ENCODE measurements at places on chromosomes 1 and 21.

DNA sequence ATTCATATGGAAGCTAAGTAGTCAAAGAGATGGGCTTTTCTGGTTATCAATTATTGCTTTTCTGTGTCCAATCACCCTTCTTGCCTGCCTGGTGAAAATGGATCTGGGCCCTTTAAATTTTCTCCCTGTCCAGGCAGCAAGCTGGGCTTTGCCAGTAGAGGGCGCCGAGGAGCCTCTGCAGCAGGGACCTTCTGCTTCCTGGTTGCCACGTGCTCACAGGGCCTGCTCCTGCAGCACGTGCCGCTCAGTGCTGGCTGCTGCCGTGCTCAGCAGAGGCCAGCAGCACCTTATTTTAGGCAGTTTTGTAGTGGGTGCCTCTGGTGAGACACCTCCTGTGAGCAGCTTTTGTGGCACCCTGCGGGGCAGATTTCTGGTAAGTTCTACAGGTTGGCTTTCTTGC lies 4.0 kb downstream of the ACTL8 start:
- DNase-seq: no peak

DNA sequence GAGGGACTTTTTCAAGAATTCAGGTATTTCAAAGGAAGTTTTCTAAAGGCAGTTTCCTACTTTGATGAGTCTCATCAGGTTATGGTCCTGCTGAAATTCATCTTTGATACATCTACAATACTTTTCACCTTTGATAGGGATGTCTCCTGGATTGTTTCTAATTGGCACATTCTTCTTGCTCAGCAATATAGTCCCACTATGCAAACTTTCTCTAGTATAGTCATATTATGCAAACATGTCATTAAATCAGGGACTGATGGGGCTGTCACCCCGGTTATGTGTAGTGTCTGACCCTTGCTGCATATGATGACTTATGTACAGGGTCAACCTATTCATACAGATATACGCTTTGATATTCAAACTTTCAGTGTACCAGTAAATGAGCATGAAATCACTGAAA lies 379 bp upstream of the FCRL1 start:
- DNase-seq: no peak

DNA sequence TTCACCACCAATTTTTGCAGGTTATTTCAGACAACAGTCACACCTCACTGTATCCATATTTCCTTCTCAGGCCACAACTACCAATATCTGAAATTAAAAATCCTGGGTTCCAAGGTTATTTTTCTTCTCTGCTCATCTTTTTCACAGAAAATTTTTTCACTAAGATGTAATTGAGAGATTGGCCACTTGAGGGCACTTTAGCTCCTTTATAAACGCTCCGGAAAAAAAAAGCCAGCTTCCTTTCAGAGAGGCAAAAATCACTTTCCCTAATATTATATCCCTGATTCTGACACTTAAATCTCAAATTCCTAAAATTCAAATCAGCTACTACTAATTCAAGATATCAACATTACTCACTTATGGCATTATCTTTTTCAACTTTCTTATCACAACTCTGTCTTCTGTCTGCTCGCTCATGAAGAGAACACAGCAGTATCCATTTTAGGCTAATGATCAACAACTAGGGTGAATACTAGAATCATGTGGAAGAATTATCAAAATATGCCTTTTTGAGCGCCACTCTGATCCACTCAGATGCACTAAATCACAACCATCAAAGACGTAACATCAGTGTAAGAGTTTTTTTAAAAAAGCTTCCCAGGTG lies 101.4 kb upstream of the RGS1 start:
- DNase-seq: peak; percentile 31

DNA sequence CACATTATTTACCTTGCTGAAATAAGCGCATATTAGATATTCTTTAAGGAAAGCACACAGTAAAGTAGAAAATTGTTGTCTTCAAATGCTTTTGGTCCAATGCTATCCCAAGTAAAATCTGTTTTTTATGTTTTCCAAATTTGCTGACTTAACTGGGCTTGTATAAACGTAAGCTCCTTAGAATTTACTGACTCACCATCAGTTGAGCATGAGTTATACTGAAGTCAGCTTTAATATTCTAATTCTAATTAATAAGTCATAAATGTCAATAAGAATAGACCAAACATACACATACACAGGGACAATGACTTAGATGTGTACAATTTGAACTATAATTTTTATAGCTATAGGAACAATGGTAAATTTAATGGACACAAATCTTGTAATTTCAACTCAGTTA lies 319.2 kb downstream of the TPR start:
- no peak for DNase-seq

GRCh38 chr1:57357462-57357861 lies 66.4 kb downstream of the DAB1 start:
- no peak for DNase-seq

GRCh38 chr1:223443397-223443796 lies 50.2 kb downstream of the CCDC185 start:
- no peak for DNase-seq

GRCh38 chr1:245875581-245876261 lies 631.4 kb downstream of the SMYD3 start:
- no peak for DNase-seq

- no peak for DNase-seq
These were observed 38.5 kb upstream of the SGIP1 start for GRCh38 chr1:66495495-66495894.

- DNase-seq: peak; percentile 47
These were observed at the start of gene PTBP2 for GRCh38 chr1:96721416-96722160. PTBP2 (plus strand) TSS chr1:96721784; CDS start chr1:96721865, 81 bp downstream.

DNA sequence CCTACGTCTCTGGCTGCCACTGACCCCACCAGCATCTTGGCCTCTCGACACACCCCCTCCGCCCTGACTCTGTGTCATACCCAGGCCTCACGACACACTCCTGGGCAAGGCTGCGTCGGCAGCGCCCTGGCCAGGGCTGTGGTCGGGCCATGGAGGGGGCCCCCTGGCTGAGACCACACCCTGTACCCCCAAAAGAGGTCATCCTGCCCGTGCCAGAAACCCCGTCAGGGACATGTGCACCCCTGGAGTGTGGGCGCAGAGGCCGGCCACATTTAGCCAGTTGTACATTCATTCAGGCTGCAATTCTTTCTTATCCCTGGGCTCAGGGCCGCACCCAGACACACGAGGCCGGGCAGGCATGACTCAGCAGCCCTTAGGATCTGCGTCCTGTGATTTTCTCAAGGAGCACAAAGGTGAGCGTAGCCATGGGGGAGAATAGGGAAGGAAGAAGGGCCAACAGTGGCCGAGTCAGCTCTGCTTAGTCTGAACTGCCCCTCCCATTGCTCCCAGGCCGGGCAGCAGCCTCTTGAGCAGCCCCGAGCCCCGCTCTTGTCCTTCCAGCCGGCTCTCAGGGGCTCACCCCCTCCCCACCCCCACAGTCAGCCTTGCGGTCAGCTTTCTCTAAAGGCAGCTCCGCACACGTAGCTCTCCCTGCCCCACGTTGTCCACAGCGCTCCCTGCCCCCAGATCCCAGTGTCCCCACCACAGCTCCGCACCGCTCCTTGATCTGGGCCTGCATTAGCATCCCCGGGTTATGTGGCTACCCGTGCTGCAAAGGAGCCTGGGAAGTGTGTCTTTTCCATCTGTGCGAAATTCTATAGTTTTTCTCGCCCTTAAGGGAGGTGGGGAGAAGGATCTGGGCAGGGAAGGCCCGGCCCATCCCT lies 7.9 kb downstream of the CSTB start:
- no peak for DNase-seq

- DNase-seq: no peak
These were observed 1.6 kb upstream of the SHC1 start for GRCh38 chr1:154972213-154972516.

DNA sequence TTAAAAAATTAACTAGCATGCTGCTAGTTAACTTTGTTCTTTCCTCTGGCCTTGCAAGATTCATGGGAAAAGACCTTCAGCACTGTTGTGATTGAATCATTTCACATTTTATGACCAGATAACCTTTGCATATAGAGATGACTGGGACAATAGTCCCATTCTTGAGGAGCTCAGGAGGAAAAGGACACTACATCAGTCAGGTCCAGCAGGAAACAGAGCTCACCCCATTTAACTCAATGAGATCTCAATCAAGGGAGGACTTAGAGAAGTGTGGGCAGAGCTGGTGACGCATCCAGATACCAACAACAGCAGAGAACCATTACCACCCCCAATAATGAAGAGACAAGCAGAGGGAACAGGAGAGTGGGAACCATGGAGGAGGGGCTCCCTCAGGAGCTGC lies 109.4 kb upstream of the GUCA2B start:
- DNase-seq: no peak

DNA sequence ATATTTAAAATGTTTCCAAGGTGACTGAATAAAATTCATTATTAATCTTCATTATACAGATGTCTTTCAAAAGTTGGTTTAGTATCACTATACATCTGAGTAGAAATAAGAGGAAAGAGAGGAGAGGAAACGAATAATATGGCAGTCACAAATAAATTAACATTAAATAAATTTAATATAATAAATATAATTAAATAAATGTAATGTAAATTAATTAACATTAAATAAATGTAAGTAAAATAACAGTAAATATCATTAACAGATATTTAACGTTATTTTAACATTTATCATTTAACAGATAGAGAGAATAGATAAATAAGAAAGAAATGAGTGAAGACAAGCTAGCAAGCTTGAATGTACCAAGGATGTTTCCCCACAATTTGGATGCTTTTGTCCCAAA lies 592.7 kb downstream of the NEGR1 start:
- DNase-seq: no peak

DNA sequence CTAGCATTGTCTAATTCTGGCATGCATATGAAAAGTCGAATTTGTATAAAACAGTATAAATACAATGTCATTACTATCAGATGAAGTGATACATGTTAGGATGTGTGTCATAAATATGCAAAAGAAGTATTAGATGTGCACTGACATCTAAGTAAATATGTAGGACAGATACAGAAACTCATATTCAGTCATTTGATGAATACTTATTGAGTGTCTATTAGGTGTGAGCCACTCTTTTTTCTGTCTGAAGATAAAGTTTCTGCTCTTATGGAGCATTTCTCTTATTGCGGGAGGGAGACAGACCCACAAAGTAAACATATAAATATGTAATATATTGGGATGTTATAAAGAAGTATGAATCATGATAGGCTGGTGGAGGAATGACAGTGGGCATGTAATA lies 426.6 kb upstream of the B3GALT2 start:
- DNase-seq: no peak

DNA sequence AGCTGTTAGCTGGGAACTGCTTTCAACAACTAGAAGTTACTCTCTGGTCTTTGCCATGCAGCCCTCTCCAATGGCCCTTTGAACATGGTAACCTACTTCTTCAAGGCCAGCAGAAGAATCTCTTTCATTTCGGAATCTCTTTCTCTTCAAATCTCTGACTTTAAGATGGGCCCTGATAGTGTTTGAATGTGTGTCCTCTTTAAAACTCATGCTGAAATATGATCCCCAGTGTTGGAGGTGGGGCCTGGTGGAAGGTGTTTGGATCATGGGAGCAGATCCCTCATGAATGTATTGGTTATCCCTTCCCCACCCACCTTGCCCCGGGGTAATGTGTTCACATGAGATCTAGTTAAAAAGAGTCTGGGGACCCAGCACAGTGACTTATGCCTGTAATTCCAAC lies 54.5 kb upstream of the SOX13 start:
- DNase-seq: no peak

DNA sequence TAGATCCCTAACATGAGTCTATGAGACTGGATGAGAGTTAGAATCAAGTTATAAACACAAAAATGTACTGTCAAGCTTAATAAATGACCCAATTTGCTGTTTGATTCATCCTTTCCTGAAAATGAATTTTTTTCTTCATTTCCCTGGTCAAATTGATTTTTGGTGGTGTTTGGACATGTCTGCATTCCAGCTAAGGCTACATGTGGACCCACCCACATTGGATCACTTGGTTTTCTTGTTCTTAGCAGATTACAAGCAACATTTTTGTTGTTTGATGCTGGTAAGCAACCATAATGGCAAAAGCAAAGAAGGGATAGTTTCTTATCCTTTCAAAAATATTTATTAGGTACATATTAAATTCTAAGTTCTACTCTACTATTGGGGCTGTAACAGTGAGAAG lies 181.1 kb downstream of the NEK7 start:
- DNase-seq: no peak

DNA sequence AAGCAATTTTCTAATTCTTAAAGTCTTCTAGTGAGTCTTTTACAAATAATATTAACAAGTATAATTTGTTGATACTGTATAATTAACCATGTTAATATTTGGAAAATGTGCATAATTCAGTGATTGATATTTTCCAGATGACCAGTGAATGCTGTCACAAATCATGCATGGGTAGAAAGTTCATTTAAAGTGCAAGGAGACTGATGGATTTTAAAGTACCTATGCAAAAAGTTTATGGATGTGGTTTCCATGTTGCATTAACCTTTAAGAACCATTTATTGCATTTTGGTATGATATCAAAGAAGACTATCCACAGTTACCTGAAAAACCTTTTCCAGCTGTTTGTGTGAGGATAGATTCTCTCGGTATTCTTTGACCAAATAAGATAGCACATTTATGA lies 23.2 kb downstream of the CDC73 start:
- no peak for DNase-seq

DNA sequence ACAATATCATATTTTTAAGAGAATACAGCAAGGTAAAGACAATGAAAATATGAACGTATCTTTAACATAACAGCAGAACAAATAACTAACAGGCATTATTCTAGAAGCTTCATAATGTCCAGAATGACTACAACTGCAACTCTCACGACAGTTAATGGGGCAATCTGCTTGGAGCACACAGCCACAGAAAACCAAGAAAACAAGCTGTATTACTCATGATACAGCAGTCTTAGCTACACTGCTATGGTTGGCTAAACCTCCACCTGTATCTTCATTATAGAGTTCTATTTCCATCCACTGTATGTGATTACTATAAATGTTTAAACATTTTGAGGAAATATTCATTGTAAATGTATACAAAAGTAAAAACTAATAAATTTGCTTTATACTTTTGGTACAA lies 139.9 kb downstream of the DPYD start:
- DNase-seq: no peak

DNA sequence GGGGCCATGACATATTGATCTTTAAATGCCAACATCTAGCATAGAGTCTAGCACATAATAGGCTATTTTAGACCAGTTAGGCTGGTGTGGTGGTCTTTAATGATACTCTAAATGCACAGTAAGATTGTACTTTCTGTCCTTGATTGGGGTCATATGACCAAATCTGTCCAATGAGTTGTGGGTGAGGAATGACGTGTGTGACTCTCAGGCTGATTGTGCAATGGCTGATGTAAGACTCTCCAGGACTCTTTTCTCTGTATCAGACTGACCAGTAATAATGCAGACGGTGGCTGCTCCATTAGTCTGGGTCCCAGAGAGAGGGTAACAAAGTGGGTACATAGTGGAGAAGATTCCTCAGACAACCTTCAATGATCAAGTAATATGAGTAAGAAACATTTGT lies 541.6 kb upstream of the CAMK1G start:
- DNase-seq: no peak

- DNase-seq: peak; percentile 85
These were observed 165.8 kb upstream of the EDN2 start for GRCh38 chr1:41650028-41650880.

- no peak for DNase-seq
These were observed 38.4 kb downstream of the NCMAP start for GRCh38 chr1:24594328-24594598.
